Activated T-cell treated with anti-CD3 and anti-CD28 coated beads, Interleukin-2, amount 50 U/mL, for 72 hours (primary cell): ENCODE measurements at places on chromosomes 12 and 14.

DNA sequence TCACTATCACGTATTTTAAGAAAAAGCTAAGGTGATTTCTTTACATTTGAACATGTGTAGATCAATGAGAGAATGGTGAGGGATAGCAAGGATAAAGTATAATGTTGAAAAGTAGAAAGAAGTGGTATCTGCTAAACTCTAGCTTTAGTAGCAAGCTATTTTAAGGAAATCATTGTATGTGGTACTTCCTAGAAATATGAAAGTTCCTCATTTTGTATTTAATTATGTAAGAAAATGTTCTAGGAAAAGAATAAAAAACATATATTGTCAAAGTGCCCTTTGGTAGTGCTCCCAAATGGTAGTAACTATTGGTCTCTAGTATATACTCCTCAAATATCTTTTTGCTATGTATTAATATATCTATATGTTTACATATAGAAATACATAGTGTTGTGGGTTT lies 35.7 kb downstream of the RAB21 start:
- DNase-seq = no peak

GRCh38 chr14:85533023-85533860 lies 3.3 kb downstream of the FLRT2 start:
- no peak for DNase-seq

- no peak for DNase-seq
These were observed 129.3 kb upstream of the PTPRQ start for GRCh38 chr12:80314741-80315140.

GRCh38 chr12:118463677-118464076 lies 87.3 kb downstream of the SUDS3 start:
- no peak for DNase-seq

DNA sequence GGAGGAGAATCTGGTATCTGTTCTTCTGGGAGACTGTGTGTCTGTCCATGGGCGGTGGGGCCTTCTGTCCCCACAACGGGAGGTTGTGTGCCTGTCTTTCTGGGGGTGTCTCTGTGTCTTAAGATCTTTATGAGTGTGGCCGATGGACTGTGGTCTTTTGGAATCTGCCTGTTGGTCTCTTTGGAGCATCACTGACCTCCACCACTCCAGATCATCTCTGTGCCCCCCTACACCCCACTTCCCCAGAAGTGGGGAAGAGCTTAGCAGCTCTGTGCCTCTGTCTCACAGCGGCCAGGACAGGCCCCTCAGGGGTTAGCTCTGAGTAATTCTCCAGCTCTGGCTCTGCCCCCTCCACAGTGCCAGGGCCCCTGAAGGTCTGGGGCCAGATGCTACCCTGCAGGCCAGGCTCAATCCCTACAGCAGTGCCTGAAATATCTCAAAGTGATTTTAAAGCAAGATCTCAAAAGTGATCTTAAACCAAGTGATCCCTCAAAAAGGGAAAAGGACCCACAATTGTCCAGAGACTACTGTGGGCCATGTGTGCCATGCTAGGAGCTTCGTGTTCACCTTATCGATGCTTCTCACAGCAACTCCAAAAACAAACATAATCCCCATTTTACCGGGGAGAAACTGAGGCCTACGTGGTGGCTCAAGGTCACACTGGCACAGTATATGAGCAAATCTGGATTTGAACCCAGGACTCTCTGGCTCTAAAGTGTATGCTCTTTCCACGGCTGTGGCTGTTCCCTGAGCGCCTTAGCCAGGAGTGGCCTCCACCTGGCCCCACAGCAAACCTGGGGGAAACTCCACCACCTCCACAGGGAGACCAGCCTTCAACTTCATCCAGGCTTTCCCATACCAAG lies 26.0 kb upstream of the KRT78 start:
- DNase-seq = no peak

- no peak for DNase-seq
These were observed 26.7 kb downstream of the OR10P1 start for GRCh38 chr12:55663391-55663790.

GRCh38 chr14:64755781-64756221 lies 51.6 kb downstream of the PLEKHG3 start:
- DNase-seq = peak; percentile 61

DNA sequence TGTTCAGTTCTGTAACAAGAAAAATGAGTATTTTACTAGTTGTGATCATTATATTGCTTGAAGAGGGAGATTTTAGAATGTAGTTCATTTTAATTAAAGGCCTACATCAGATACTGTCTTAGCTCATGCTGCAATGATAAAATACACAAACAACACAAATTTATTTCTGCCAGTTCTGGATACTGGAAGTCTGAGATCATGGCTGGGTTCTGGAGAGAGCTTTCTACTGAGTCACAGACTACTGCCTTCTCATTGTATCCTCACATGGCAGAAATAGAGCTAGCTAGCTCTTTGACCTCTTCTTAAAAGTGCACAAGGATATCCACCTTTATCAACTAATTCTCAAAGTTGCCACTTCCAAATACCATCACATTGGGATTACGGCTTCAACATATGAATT lies 53.8 kb downstream of the MIS18BP1 start:
- no peak for DNase-seq

DNA sequence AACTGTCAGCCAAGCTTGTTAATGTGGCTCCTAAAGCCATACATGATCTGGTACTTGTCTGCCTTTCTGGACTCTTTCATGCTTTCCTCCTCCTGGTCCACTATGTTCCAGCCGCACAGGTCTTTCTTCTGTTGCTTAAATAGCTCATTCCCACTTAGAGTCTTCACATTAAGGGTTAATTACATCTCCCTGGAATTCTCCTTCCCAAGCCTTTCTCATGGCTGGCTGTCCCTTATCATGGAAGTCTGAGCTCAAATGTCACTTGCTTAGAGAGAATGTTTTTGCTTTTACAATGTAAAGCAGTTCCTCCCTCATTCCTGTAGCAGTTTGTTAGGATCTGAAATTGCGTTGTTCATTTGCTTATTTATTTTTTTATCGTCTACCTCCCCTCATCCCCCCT lies 199.6 kb downstream of the TRHDE start:
- no peak for DNase-seq

GRCh38 chr12:113190761-113191160 lies 5.2 kb downstream of the RITA1 start:
- no peak for DNase-seq

DNA sequence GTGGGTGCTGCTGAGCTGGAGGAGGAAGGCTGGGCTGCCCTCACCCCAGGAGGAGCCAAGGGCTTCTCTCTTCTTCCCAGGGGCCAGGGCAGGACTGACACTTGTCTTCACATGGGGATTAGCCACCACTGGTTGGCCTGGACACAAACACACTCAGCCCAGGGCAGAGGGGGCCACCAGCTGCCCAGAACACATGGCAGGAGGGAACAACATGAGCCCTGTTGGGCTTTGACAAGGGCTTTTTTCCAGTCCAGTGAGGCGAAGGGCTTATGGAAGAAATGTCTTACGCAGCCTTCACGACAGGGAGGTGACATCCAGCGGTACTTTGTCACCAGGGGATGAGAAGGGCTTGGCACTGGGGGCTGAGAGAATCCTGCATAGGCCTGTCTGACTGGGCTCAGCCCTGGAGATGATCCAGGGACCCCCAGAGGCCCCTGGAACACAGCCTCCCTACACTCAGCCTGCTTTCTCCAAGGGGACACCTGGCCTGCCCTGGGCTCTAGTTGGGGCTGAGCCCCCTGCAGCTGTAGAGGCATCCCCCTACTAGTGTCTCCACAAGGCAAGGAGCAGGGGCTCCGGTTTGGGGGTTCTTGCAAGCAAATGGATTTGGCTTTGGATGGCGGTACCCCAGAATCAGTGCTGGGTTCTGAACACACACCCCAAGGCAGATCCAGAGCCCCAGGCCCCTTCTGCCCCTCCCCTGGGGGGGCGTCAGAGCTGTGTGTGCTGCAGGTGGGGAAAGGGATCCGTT lies 18.9 kb downstream of the ARL6IP4 start:
- no peak for DNase-seq

GRCh38 chr12:129351481-129351880 lies 498.2 kb downstream of the GLT1D1 start:
- DNase-seq = no peak

DNA sequence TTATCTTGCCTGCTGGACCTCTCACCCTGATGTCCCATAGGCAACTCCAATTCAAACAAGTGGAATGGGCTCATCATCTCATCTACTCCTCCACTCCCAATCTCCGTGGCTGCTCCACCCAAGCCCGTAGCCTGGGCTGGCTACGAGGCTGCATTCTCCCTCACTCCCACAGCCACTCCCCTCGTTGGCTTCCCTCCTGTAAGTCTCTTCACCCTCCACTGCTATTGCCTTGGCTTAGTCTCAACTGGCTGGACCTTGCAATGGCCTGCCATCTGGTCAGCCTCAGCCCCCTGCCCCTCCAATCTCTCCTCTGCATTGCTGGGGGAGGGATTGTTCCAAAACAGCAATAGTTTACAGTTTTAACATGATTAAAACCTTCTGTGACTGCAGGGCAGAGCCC lies 44.4 kb upstream of the PELI2 start:
- DNase-seq = no peak

DNA sequence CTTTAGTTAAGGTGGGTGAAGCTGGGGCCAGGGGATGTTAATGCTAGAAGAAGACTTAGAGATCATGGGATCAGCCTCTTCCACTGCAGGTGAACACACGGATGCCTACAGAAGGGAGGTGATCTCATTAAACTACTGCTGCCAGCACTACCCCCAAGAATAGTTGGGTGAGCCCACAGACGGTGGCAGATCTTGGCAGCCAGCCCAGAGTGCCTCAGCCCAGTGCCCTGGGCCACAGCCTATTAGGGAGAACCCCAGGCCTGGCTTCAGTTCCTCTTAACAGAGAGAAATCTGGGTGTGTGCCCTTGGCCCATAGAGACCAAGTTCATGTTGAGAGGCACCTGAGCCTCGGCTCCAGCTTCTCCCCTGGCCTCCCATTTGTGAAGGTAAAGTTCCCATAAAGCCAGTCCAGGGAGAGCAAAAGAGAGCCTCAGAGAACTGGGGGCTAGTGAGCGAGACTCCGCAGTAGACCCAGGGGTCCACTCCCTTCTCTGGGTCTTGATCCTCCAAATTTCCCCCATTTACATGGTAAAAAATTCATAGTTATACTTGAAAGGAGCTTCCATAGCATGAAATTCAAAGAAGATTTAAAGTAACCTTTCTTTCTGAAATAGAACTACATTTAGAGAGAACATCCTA lies 125.0 kb upstream of the CCND2 start:
- DNase-seq = peak; percentile 67

DNA sequence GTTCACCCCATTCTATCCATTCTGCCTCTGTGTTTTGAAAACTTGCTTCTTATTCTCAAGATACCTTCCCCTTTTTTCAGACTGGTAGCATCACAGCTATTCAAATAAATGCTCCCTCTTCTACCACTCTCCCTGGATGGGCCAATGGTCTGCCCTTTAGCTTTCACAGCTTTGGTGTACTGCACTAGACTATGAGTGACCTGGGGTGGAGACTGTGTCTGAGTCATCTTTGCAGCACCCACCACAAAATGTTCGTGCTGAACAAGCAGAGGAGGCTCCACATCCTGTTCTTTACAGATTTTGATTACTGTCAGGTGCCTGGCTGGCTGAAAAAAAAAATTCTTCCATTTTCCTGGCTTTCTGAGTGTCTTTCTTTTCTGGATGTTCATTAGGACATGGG lies 1104.1 kb upstream of the TMEM132C start:
- peak; percentile 58 for DNase-seq

DNA sequence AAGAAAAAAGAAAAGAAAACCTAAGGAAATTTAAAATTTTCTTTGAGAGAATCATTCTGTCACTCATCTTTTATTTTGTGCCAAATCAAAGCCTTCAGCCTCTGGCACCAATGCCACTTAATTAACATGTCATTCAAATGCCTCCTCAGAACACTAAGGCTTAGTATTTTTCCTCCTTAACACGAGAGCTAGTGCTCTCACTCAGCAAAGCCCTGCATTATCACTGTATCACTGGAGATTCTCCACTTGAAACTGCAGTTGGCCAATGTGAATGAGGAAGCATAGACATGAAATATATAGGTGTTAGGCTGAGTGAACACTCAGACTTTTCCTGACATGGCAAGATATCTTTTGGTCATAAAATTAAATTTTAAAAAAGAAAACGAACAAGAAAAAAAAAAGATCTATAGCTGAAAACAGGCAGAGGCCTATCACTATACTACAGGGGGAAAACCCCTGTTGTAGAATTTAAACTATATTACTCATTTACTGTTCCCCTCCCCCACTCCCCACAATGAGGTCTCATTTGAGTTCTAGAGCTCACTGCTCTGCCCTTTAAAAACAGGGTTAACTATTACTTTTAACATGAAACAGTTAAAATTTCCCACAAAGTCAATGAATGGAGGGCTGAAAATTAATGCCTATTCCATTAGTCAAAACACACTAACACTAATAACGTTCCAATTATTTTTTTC lies 5.1 kb downstream of the MBIP start:
- DNase-seq = peak; percentile 69

GRCh38 chr12:97837401-97837800 lies 374.8 kb downstream of the RMST start:
- no peak for DNase-seq

- peak; percentile 43 for DNase-seq
These were observed 1.4 kb downstream of the PLXNC1 start for GRCh38 chr12:94149781-94150239.

- peak; percentile 36 for DNase-seq
These were observed 536 bp downstream of the VPS29 start for GRCh38 chr12:110501399-110501751.

DNA sequence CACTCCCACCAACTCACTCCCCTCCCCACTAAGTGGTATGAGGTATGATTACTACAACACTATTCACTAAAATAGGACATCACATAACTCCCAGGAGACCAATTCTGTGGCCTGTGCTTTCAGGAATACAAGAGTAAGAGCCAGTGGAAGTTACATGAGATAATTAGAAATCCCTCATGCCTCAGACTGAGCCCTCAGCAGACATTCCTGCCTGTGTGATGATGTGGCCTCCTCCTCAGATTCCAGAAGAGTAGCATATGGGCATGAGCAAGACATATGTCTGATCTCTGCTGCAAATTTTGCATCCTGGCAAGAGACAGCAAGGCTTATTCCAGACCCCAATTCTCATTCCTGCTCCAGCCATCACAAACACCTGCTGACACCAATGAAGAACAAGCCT lies 46.0 kb upstream of the BMP4 start:
- no peak for DNase-seq

DNA sequence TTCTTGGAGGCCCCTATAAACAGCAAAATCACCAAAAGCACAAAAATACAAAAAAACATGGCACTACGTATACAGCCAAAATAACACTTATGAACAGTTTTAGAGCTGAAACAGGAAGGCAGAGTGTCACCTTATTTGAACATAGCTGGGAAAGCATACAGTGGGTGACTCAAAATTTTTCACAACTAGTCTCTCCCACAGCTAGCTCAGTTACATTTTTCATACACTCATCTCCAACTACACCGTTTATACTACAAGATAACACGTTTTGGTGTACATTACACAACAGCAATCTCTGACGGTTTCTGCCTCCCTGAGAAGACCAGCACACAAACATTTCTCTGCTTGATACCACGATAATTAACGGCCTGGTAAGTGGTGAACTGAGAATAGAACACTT lies 2.9 kb downstream of the RAD52 start:
- peak; percentile 9 for DNase-seq

- DNase-seq = no peak
These were observed 1.7 kb upstream of the SYNE3 start for GRCh38 chr14:95518045-95518751.

GRCh38 chr12:121391619-121392324 lies 8.1 kb upstream of the RNF34 start:
- DNase-seq = peak; percentile 58
